ENCODE measurements at places on chromosomes 1 and 21.

DNA sequence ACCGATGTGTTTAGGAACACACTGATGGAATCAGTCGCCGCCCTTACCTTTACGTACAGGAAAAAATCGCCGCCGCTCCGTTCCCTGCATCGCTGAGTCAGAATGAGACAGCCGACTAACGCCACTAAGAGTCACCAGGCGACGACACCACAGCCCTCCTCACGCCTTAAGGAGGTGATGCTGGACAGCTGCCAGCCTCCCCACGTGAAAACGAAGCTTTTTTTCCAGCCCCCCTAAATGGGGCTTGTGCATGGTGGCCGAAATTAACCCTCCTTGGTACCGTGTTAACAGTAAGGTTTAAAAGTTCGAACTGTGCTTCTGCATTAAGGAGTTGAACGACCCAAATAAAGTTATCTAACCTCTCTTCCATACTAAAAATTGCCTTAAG, 511 bp downstream of the DNTTIP2 start:
- peak; percentile 22 for DNase-seq

DNA sequence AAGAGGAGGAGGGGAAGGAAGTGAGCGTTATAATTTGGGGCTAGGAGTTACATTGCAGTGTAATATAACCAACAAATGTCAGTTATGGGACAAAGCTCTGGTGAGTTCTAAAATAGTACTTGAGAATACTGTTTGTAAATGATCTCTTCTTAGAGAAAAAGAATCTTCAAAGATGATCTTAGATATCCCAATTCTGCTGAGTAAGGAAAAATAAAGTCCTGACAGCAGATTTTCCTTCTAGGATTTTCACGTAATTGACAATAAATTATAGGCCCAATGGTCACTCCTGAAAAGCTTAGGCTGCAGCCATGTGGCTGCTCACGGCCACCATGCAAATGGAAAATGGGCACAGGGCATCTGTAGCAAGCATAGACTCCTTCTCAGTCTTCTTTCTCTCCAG, 241.6 kb downstream of the SIPA1L2 start:
- no peak for DNase-seq

DNA sequence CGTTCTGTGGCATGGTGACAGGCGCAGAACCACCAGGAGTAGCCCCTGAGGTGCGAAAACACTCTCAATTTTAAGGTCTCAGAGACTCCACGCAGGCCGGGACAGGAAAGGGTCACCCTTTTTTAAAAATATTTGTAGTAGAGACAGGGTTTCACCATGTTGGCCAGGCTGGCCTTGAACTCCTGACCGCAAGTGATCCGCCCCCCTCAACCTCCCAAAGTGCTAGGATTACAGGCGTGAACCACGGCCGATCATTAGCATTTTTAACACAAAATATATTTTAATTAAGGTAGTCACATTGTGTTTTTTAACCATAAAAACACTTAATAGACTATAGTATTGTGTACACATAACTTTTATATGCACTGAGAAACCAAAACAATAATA, 31.1 kb downstream of the ATP2B4 start:
- no peak for DNase-seq

DNA sequence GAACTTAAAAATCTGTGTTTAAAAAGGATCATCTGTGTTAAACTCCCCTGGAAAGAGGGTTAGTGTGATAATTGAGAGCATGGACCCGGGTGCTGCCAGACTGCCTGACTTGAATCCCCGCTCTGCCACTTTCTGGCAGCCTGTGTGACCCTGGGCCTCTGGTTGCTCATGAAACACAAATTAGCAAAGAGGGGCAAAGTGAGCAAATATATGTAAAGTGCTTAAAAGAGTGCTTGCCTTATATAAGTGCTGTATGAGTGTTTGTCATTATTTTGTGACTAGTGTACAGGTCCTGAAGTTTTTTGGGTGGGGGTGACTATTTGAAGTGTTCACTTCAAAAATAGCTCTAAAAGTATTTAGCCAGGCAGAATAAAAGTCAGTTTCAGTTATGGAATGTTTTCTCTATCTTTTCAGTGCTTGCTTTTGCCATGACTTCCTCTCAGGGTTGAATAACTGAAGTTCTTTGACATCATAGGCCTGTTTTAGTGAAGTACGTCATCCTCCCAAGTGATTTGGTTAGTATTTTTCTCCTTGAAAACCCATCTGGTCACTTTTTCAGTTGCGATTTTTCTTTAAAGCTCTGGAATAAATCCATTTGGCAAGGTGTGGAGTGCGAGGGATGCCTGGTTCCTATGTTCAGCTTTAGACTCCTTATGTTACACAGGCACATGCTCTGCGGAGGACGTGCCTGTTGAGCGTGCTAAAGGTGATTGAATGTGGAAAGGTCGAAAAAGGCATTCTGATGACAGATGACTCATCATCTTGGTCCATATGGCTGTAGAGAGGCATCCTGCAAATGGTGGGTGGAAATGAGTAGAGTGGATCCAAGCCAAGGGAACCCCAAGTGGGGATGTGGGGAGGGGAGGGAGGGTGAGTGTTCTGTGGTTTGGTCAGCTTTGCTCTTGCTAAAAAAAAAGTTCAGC, 47.8 kb downstream of the AK4 start:
- no peak for DNase-seq

DNA sequence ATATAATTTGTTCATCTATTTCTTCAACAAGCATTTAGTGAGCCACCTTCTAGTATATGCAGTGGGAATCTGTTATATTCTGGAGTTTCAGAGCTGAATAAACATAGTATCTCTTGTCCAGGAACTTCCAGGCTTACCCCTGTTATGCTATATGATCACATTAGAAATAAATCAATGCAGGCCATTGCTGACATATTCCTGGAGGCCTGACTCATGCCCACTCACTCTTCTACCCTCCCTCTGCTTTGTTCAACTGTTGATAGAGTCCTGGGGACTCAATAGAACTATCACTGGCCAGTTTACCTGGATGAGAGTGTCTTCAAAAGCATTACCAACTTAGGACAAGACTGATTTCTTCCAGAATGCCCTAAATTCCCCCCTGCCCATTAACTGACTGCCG, 29.3 kb upstream of the SRSF10 start:
- DNase-seq, result no peak

GRCh38 chr1:109011335-109011734, 30.6 kb downstream of the WDR47 start:
- DNase-seq, result no peak

- DNase-seq, result no peak
Observed at GRCh38 chr1:44808063-44808937, at the start of gene BTBD19. Gene BTBD19 (plus strand): TSS chr1:44808523. CDS start chr1:44808821, 298 bp downstream.

Data from NCI-H69 (cell line).